GM23248 (cell line): ENCODE measurements at places on chromosomes 1 and 21. TPM values are rescaled to one million over a fixed set of nuclear protein-coding genes. Genes with fewer than 3 reads are reported as not detected.

DNA sequence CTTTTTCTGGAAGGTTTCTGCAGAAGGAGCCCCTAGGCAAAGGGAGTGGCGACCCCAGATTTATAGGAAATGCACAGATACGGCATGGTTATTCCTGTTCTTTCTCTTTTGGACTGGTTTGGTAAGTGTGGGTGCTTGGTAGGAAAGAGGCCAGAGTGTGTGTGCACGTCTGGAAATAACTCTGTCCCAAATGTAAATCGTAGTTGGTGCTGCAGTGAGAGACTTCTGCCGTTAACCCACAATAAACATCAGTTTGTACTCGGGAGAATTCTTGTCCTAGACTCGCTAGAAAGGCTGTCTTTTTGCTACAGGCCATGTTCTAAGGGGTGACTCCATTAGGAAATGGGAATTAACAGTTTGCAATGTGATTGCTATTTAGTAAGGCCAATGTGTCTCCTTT is 779 bp downstream of the SLC44A3 start:
- no peak overlapping the region for H3K4me3 ChIP-seq
- DNase-seq, result no peak
- no peak overlapping the region for H3K27ac ChIP-seq
- H3K27me3 ChIP-seq, result no peaks in the 10 kb centered on the region
- no peaks in the 10 kb centered on the region for H3K4me1 ChIP-seq

Gene ADGRL2
- 41.6 and 43.4 TPM in 2 replicates for total RNA-seq

- H3K4me3 ChIP-seq, result no peak overlapping the region
- H3K4me1 ChIP-seq, result peaks cover 12% of the 10 kb centered on the region
- no peak for DNase-seq
- H3K27me3 ChIP-seq, result no peaks in the 10 kb centered on the region
Measured at GRCh38 chr1:201681375-201681774, 142.4 kb downstream of the NAV1 start.

Gene INTS7
- 9.6 and 12.1 TPM in 2 replicates for total RNA-seq
